Bone marrow (tissue), 2 donors: ENCODE measurements at places on chromosomes 1 and 21.

DNA sequence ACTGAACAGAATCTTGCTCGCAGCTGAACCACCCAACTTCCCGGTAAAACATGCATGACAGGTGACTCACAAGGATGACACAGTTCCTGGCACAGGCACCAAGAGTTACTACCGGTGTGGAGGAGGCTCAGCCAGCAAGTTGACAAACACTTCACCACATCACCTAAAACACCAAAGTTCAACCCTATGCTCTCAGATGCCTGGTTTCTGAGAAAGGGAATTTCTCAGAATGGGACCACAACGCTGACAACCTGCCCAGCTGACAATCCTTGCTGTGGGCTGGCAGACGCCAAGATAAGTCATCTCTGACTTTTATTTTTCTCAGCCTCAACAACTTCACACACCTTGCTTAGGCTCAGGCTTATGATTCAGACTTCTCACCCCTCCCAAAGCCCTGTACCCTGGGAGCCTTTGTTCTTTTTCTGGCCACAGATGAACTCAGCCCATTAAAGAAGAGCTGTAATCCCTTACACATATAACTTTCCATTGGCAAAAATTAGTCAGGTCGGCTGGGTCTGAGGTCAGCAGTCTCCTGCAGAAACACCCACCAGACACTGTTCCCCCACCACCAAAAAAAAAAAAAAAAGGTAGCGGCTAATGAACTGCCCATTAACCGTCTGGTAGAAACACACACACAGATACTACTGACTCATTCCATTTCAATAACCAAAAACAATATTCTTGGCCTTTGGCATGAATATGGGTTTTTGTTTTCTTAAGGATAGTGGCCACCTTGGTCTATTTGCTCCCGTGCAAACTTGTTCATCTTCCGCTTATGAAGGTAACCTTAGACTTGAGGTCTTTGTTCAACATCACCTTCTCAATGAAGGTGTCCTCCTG, 10.8 kb upstream of the TIAM1 start:
- DNase-seq, result no peak

- DNase-seq, result no peak
These were observed 104.4 kb upstream of the UBE2U start for GRCh38 chr1:64098846-64099582.

DNA sequence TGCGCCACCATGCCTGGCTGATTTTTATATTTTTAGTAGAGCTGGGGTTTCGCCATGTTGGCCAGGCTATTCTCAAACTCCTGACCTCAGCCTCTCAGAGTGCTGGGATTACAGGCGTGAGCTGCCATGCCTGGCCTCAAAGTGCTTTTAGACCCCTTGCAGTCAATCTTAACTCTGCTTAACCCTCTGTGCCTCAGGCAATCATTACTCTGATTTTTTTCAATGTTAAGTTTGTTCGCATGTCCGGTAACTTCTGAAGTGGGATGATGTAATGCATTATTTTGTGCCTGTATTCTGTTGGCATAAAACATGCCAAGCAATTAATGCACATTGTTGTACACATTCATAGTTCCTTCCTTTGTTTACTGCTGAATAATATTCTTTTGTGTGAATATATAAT, 18.6 kb downstream of the SMG7 start:
- DNase-seq, result no peak

DNA sequence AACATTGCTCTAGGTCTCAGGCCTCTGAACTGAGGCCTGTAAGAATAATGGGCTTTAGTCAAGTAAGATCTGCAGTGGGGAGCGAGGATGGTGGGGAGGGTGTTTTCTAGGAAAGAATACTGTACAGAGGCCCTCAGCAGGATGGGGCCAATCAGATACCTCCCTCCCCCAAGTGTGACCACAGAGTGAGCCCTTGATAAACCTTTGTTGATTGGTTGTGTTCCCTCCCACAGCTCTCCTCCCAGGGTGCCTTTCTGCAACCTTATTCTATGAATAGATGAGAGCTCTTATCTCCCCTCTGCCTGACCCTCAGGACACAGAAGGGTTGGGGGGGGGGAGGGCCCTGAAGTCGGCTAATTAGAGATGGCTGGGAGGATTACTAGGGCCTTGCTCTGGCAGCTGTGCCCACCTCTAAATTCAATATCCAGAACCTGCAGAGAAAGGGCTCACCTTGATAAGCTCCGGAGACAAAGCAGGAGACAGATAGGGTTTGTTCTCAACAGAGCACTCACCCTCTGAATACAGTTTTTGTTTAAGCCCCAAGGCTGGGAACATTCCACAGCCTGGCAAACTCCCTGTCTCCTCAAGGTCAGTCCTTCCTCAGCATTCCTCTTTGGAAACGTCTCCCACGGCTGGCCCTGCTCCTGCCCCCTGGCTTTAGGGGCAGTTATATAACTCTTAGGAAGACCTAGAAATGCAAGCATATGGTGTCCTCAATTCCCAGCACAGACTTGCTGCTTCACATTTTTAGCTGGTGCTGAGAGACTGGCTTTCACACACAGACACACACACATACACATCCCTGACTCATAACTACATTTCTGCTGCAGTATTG, 42.9 kb downstream of the ATP1A1 start:
- no peak for DNase-seq

DNA sequence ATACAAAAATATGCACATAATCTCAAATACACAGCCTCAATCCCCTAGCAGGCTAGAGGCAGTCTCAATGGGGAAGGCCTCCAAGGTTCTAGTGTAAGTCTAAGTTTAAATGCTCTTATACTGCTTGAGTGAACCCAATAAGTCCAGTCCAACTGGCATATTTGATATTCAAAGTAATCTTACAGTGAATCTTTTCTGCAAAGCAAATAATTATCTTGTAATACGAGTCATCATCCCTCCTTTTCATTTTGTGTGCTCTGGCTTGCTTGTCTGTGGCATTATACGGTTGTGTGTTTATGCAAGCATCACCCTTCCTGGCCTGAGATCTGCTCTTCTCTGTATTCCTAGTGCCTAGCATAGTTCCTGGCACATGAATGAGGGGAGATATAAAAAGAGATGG, 166.9 kb upstream of the HMGB4 start:
- DNase-seq, result no peak

DNA sequence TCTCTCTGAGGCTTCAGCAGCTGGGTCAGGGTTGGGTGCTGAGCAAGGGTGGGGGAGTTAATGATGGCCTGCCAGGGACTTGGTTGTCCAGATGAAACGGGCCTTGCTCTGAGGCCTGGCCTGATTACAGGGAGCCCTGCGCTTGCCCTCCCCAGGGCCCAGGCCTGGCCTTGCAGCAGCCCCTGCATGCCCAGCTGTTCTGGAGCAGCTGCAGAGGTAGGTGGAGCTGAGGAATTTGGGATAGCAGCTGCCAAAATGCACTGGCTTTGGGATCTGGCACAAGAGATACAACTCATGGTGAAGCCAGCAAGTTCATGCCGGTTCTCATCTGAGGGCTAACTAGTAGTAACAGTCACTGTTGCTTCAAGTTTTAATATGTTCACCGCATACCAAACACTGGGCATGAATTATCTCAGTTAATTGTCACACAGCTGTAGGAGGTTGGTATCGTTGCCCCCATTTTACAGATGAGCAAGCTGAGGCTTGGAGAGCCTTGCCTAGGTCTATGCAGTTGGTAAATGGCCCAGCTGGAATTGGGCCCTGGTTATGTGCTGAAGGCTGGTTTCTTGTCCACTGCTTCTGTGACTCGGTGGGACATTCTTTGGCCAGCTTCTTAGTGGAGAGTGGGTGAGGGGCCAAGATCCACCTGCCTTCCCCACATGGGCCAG, 7.3 kb upstream of the SERINC2 start:
- DNase-seq, result no peak

GRCh38 chr1:24108334-24109165, 3.4 kb downstream of the MYOM3 start:
- DNase-seq, result no peak

- DNase-seq, result no peak
These were observed 4.9 kb downstream of the HAO2 start for GRCh38 chr1:119373465-119373864.

DNA sequence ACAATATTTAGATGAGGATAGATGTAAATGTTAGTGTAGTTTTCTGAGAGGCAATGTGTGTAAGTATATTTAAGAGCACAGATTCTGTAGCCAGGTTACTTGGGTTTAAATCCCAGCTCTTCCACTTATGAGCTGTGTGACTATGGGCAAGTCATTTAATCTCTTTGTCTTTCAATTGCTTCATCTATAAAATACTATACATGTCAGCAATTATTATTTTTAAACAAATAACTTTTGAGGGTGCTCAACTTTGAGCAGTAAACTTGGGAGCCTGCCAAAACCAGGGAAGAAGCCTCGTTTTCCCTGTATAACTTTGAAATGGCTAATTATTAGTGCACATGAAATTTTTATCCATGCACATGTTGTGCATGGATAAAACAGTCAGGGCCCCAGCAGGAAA, 222.8 kb downstream of the FOXD2 start:
- no peak for DNase-seq

GRCh38 chr1:227728059-227728891, 6.8 kb downstream of the JMJD4 start:
- no peak for DNase-seq

GRCh38 chr1:22393587-22393986, 58.1 kb upstream of the ZBTB40 start:
- no peak for DNase-seq

GRCh38 chr1:63622849-63623566, 29.8 kb downstream of the PGM1 start:
- no peak for DNase-seq

DNA sequence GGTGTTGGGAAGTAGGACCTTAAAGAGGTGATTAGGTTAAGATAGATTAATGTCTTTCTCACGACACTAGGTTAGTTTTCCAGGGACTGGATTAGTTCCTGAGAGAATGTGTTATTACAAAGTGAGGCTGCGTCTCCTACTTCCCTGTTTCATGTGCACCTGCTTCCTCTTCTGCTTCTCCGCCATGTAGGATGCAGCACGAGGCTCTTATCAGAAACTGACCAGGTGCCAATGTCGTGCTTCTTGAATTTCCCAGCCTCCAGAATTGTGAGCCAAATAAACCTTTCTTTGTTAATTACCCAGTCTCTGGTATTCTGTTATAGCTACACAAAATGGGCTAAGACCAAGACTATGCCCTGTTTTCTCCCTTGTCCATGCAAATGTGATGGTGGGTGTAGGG, 152.2 kb upstream of the LMO4 start:
- no peak for DNase-seq

GRCh38 chr1:151581921-151582320, 29.9 kb upstream of the SNX27 start:
- no peak for DNase-seq

GRCh38 chr1:54614563-54614962, 8.8 kb downstream of the FAM151A start:
- DNase-seq, result no peak

- DNase-seq, result no peak
These were observed 62.5 kb upstream of the ARHGAP29 start for GRCh38 chr1:94299627-94300553.

- DNase-seq, result no peak
These were observed 7.1 kb upstream of the ATP13A2 start for GRCh38 chr1:17018849-17019248.

DNA sequence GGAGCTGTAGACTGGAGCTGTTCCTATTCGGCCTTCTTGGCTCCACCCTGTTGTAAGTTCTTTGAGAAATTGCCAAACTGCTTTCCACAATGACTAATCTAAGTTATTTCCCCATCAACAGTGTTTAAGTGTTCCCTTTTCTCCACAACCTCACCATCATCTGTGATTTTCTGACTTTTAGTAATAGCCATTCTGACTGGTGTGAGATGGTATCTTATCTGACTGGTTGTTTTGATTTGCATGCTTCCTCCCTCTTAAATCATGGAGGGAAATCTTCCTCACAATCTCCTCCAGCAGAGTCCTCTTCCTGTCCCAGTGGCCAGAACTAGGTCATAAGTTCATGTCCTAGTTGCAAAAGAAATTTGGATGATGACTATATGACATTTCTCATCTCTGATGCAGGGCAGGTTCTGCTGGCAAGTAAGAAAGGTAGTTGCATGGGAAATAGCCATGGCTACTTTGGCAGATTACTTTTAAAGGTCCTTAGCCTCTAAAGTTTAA, 294.0 kb downstream of the LRRC40 start:
- DNase-seq, result no peak

DNA sequence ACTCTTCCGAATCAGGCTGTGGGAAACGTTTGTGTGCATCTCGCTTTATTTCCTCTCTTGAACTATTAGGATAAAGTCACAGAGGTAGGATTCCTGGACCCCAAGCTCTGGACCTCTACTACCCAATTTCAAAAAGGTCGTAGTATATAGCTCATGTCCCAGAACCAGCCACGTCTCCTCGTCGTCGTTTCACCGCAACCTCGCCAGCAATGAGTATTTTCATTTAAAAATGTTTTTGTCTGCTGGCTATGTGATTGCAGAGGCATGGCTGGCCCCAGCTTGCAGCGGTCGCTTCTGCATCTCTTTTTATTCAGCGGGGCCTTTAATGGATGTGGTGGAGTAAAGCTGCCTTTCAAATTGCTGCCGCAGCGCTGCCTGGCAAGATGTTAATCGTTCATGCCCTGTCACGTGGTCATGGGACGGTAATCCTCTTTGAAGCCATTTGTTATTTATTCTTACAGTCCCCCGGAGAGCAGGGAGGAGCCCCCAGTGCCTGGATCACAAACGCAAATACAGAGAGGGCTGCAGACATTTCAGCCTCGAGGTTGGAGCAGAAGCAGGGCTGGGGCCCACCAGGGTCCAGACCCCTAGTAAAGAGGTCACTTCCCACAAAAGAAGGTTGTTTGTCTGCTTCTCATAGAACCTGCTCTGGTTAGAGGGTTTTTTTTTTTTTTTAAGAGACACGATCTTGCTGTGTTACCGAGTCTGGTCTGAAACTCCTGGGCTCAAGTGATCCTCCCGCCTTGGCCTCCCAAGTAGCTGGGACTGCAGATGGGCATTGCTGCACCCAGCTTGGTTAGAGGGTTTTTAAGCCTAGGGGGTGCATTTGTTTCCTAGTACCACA, 11.6 kb upstream of the NPHP4 start:
- no peak for DNase-seq

DNA sequence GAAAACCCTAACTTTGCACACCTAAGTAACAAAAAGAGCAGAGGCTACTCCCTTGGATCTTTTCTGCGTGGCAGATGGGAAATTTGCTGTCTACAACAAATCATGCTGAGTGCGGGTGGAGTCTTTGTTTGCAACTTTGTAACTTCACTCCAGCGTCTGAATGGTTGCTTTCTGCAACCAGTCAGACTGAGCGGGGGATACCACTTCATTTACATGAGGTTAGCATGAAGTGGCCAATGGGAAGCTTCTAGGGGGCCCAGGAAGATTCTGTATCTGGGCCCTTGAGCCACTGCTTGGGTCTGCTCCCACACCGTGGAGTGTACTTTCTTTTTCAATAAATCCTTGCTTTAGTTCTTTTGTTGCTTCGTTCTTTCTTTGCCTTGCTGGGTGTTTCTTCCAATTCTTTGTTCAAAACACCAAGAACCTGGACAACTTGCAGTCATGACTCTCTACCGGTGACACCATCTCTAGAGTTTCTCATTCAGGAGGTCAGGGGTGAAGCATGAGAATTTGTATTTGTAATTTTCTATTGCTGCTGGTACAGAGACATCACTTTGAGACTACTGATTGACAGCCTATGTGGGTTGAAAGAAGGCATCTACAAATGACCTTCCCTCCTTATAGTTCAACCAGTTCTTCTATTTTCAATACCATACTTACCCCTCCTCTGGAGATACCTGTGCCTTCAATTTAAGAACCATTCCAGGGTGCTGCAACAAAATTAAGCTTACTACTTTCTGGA, 55.8 kb upstream of the RC3H1 start:
- no peak for DNase-seq

GRCh38 chr1:65825741-65826140, 33.0 kb downstream of the PDE4B start:
- DNase-seq, result no peak

- no peak for DNase-seq
These were observed 20.7 kb upstream of the LAX1 start for GRCh38 chr1:203744075-203744972.
